ENCODE measurements at places on chromosomes 5 and 9.

DNA sequence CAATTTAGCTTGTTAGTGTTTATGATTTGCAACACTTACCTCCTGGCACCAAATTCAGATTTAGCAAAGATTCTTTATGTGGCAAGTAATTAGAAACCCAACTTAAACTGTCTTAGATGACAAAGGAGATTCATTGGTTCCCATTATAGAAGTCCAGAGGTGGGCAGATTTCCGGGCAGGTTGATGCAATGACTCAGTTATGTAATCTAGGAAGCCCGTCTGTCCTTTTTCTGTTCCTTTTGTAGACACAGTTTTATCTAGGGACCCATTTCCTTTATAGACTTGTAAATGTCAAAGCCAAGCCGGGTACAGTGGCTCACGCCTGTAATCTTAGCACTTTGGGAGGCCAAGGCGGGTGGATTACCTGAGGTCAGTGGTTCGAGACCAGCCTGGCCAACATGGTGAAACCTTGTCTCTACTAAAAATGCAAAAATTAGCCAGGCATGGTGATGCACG is 20.3 kb upstream of the ANKRD33B start:
- no peak for DNase-seq

GRCh38 chr9:128412120-128412790 is 8.4 kb upstream of the CERCAM start:
- DNase-seq: peak; percentile 89

DNA sequence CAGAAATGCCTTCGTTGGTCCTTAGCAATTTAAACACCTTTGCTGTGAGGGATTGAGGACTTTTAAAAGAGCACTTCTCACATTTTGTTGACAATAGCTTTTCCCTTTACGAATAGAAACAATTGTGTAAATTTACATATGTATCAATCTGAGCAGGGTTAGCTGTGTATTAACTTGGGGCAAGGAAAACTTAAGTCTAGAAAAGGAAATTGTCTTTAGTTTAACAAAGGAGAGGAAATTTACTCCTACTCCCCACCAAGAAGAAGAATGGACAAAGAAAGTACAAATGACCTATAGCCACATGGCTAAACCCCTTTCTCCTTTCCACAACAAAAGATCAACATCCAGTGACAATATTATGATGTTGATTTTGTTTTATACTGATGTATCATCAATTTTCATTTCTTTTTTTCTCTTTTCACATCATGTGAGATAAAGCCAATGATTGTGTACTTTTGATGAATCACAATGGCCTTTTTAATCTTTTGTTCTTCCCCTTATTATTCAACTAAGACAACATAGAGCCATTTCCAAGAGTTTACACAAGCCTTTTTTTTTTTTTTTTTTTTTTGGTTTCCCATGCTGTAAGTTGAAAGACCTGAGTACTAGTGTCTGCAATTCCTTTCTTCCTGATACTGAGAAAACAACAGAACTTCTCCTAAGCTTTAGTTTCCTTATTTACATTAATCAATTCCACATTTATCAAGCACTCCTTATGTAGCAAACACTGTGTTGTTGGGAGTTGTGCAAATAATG is 19.0 kb downstream of the FOXB2 start:
- DNase-seq: no peak

- no peak for DNase-seq
Observed at GRCh38 chr9:6133346-6134063, 82.1 kb upstream of the IL33 start.

DNA sequence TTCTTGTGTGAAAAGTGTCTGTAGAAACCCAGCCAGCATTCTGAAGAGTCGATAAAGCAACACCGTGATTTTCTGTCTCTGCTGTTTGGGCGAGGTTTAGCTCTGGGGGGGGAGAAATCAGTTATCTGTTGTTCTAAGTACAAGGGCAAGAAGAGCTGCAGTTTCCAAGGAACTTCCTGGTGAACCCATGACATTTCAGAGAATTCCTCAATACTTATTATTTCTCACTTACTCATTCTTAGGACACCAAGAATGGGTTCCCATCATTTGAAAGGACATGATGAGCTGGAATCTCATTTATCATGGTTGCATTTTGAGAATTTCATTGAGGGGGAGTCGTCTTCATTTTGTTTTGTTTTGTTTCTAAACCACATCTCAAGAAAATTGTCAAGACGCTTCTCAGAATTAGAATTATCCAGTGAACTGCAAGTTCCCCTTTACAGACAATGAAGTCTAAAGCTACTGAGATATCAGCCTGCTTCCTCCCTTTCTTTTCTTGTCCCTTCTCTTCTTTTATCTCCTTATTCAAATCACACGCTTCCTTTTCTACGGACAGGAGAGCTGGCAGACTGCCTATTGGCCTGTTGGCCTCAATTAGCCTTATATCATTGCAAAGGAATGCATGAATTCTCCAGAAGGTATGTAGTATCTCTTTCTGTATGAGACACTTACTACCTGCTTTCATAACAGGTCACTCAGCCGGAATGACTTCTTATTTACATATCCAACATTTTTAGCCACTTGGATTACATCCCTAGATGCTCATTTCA is 53.7 kb downstream of the ZNF462 start:
- no peak for DNase-seq

DNA sequence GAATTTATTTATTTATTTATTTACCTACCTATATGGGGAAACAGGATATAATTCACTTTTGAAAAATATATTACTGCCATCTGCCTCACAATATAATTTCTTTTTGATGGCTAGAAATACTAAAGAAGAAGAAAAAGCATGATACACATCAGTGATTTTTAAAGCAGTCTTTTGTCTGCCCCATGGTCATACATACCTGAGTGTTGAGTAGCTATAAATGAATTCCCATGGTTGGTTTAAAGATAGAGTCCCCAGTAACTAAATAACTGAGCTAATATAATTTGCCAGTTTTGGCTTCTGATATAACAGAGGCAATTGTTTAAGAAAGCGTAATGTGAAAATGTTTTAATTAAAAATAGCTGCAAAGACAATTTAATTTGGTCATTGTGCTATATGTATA is 447.8 kb downstream of the PDE4D start:
- no peak for DNase-seq

- no peak for DNase-seq
Observed at GRCh38 chr5:115381911-115382662, 85.6 kb upstream of the CCDC112 start.

DNA sequence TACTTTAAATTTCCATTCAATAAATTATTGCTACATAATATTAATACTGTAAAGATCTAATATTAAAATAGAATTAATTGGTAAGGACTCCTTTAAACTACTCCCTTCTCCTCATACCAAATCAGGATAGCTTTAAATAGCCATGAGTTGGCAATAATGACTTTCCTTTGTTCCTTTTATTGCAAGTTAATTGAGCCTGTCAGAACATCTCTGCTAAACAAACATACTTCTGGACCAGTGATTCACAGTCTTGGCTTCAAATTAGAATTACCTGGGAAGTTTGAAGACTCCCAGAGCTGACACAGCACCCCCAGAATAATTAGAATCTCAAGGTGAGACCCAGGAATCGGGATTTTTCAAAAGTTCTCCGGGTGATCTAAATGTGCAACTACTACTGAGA is 18.7 kb downstream of the C5orf58 start:
- DNase-seq: no peak

- no peak for DNase-seq
Observed at GRCh38 chr5:156197042-156197635, 129.8 kb upstream of the SGCD start.

DNA sequence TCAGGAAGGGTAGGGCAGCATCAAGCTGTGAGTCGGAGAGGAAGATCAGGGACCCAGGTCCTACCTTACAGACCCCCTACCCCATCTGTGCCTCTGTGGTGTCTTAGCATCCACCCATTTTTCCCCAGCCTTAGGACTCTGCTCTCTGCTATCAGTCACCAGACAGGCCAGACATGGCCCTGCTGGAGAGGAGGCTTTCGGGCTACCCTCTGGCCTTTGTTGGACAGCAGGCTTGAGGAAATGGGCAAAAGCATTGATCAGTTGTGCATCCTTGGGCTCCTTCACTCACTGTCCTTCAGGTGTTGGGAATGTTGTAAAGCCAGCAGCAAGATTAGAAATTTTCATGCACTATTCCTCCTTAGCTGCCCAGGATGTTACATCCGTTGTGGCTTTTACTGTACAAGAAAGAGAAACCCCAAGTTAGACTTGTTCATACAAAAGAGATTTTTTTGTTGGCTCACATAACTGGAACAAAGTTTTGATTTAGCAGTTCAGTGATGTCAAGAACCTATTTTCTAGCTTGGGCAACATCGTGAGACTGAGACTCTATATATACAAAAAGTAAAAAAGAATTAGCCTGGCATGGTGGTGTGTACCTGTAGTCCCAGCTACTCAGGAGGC is 17.4 kb upstream of the TNFAIP8 start:
- DNase-seq: no peak

GRCh38 chr5:29794141-29794787 is 1399.2 kb upstream of the CDH6 start:
- DNase-seq: no peak

GRCh38 chr5:65819905-65820240 is 97.9 kb downstream of the NLN start:
- no peak for DNase-seq

DNA sequence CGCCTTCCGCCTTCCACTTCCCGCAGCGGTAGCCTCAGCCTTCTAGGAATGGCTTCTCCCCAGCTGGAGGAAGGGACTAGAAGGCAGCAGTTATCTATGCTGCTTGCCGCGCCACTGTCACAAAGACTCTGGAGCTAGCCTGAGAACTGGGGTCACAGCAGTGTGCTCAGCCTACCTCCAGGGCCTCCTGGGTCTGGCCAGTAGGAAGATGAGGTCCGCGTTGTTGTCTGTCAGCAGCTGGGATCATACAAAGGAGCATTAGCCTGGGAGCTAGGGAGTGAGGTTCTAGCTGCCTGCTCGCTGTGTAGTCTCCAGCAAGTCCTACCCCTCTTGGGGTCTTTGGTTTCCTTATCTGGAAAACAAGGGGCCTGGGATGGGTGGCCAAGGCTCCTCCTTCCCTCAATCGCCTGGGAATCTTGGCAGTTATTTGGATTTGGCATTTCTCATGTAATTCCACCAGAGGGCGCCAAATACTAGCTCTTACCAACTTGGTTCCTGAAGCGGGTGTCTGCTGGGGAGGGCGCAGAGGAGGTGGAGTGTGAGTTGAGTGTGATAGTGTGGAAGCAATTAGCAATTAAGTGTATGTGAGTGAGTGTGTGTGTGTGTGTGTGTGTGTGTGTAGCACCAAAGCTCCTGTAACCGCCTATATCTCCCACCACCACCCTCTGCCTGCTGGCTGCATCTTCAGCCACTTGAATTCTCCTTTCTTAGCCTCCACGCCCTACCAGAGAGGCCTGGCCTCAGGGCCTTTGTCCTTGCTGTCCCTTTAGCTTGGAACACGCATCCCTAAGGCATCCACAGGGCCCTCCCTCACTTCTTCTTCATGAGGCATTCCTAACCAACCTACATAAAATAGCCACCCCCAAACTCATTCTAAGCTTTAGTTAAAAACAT is 97.1 kb downstream of the ENTREP1 start:
- DNase-seq: peak; percentile 81

DNA sequence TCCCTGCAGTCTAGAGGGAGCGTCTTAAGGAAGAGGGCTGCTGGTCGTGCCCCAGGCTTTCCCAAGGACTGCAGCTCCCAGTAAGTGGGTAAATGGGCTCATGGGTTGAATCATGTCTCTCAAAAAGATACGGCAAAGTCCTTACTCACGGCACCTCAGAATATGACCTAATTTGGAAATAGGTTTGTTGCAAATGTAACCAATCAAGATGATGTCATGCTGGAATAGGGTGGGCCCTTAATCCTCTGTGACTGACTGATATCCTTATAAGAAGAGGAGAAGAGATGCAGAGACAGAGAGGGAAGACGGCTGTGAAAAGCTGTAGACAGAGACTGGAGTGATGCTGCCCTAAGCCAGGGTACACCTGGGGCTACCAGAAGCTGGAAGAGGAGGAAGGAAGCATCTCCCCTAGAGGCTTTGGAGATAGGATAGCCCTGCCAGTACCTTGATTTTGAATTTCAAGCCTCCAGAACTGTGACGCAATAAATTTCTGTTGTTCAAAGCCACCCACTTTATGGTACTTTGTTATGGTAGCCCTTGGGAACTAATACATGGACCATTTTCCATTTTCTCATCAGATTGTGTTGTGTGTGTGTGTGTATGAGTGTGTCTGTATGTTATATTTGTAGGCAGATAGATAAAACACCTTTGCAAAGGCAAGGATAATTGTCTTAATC is 15.0 kb downstream of the GALNT10 start:
- no peak for DNase-seq

DNA sequence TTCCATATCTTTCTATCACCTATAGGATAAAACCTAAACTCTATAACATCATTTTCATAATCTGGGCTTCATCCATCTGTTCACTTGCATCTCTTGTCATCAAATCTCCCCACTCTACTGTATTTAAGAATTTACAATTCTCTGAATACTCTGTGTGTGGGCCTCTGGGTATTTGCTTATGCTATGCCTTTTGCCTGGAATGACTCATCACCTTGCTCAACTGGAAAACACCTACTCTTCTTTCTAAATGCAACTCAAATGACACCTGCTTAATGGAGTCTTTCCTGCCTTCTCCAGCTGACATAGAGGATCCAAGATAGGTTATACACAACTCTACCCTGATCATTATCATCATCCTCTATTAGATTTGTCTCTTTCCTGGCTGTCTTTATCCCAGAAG is 421.7 kb downstream of the SPATA31D1 start:
- DNase-seq: no peak

GRCh38 chr5:171445644-171446516 is 26.4 kb downstream of the FGF18 start:
- no peak for DNase-seq

- DNase-seq: no peak
Observed at GRCh38 chr9:89409466-89409865, 88.4 kb downstream of the SEMA4D start.

- DNase-seq: no peak
Observed at GRCh38 chr9:86298873-86299272, 16.5 kb upstream of the ISCA1 start.

GRCh38 chr9:128891321-128892220 is 9.6 kb downstream of the LRRC8A start:
- no peak for DNase-seq

- DNase-seq: no peak
Observed at GRCh38 chr9:134379831-134380365, 53.6 kb downstream of the RXRA start.

DNA sequence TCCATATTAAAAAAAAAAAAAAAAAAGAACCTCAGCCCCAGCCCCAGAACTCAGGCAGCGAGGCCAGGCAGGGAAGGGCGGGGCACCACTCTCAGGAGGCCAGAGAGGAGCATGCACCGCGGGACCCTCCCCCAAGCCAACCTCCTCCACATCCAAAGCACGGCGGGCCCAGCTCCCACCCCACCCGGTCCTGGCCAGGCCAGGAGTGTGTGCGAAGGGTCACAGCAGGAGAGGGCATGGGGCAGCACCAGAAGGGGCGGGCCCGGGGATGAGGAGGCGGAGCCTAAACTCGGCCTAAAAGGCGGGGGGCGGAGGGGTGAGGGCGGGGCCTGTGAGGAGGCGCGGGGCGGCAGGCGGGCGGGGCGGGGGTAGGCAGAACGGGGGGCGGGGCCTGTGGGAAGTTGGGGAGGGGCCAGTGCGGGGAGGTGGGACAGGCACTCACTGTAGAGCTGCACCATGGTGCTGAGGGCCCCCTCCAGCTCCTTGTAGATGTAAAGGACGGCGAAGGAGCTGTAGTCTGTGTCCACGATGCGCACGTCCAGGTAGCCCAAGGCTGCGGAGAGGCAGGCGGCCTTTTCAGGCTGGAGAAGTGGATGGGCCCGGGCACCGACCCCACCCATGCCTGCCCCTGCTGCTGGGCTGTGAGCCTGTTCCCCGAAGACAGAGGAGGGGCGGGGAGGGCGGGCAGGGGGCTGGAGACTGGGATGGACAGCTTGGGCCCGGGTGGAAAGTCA is 1.2 kb downstream of the LCN15 start:
- DNase-seq: peak; percentile 95
